ENCODE measurements at places on chromosomes 5 and 9.

DNA sequence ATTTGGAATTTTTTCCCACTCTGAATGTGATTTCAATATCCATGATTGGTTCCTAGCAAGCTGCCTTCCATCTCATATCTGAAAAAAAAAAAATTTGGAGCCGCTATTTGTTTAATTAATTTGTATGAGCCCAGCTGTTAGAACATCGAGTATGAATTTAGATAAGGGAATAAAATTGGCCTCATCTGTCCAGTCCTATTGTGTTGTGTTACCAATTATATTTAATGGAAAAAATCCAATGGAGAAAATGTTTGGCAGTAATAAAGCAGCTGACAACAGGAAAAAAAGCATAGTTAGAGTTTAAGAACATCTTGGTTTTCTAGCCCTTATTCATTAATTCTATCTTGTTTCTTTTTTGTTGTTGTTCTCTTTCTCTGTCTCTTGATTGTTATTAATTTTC, 735.6 kb upstream of the RIOK2 start:
- DNase-seq: no peak

DNA sequence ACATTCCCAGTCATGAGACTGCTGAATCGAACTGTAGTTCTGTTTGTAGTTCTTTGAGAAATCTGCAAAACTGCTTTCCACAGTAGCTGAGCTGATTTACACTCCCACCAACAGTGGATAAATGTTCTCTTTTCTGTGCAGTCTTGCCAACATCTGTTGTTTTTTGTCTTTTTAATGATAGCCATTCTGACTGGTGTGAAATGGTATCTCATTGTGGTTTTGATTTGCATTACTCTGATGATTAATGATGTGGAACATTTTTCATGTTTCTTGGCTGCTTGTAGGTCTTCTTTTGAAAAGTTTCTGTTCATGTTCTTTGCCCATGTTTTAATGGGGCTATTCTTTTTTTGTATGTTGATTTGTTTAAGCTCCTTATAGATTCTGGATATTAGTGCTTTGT, 187.3 kb upstream of the TLE4 start:
- DNase-seq: no peak

- no peak for DNase-seq
Measured at GRCh38 chr5:61267116-61267515, 64.9 kb upstream of the ZSWIM6 start.

- DNase-seq: no peak
Measured at GRCh38 chr9:24625097-24625496, 79.4 kb upstream of the IZUMO3 start.

GRCh38 chr5:9395706-9396105, 150.2 kb downstream of the SEMA5A start:
- DNase-seq: no peak

DNA sequence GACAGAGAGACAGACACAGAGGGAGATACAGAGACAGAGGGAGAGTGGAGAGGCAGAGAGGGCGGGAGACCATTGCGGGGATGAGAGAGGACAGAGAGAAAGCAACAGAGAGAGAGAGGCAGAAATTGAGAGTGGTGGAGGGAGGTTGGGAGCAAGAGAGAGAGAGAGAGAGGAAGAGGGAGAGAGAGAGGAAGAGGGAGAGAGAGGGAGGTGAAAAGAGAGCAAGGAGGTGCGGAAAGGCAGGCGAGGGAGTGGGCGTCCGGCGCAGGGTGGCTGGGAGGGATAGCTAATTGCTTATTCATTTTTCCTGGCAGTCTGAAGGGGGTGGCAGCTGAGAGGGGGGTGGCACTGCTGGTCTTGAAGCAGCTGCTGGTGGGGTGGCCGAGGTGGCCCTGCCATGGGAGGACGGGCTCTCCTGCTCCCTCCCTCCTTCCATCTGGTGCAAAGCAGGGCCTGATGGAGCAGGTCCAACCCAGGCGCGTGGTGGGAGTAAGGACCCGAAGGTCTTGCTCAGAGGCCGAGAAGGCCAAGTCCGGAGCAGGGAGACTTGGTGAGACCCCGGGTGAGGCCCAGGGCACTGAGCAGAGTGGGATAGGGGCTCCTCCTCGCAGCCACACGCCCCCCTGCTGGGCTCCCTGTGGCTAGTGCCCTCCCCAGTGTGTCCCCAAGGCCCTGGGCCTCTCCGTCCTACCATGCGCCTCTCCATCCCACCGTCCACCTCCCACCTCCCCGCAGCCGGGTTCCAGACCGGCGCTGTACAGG, 25.3 kb upstream of the RNU6ATAC start:
- peak; percentile 52 for DNase-seq

GRCh38 chr5:76074487-76075065, 8.6 kb upstream of the SV2C start:
- no peak for DNase-seq

DNA sequence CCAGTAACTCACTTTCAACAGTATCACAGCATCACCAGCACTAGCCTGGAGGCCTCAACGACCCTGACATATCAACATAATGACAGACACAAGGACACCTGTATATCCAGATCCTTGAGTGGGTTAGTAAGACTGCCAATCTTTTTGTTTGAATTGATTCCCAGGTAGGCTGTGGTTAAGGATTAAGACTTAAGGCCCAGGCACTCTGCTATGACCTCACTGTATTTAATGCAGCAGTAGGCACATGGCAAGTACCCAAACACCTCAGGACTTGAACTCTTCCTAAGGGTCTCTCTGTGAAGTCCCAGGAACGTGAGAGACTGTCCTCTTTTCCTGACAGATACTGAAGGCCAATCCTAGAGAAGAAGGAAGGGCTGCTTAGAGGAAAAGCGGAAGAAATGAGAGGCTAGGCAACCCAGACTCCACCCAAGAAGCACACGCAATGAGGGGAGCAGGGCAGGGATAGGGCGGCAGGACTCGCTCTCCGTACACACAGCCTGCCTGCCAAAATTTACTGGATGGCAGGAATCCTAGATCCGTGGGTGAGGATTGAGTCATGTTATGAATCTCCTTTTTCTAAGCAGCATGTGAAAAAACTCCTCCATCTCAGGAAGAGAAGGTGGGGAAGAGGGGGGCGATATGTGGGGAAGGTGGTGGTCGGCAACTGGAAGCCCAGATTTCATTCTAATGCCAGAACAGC, 93.4 kb downstream of the SIL1 start:
- DNase-seq: peak; percentile 88

- no peak for DNase-seq
Measured at GRCh38 chr5:142846406-142846805, 76.2 kb downstream of the ARHGAP26 start.

DNA sequence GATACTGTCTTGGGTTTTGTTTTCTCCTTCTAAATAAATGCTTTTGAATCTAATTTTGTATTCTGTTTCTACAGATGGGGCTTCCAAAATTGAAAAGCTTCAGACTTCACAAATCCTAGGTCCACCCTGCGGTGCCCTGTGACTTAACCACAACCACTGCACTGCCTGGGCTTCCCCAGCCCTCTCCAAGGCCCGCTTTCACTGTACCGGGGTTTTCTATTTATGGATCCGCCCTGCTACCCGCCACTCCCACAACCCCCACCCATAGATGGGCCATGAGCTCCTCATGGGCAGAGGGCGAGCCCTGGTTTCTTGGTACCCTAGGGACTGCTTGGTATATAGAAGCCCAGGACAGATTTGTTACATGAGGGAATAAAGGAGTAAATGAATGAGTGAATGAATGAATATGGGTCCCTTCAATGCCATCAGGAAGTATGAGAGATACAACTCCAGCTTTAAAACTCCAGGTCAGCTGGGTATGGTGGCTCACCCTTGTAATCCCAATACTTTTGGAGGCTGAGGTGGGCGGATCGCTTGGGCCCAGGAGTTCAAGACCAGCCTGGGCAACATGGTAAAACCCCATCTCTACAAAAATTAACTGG, 39.8 kb upstream of the NEK6 start:
- DNase-seq: peak; percentile 43

GRCh38 chr5:61186634-61187033, 24.4 kb upstream of the SMIM15 start:
- no peak for DNase-seq

DNA sequence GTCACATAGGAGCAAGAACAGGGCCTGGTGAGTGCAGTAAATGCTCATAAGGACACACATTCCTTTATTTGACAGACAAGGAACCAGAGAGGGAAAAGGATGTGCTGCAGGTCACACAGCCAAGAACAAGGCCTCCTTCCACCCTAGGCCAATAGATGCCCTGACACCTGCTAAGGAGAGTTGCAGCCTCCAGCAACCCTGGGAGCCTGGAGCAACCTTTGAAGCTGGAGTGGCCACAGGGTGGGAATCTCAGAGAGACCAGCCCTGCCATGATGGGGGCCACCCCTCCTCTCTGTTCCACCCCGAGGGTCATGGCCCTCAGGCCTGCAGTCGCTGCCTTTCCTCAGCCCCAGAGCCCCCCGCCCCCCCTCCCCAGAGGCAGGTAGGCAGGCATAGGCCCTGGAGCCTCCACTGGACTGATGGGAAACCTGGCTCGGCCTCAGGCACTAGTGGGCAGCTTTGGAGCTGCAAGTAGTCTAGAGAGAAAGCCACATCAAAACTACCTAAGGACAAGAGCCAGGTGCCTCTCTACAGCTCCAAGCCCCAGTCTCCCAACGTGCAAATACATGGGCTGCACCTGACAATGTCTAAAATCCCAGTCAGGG, 116.1 kb upstream of the SPOCK1 start:
- no peak for DNase-seq

- no peak for DNase-seq
Measured at GRCh38 chr9:112047538-112048066, 127.5 kb downstream of the SUSD1 start.

DNA sequence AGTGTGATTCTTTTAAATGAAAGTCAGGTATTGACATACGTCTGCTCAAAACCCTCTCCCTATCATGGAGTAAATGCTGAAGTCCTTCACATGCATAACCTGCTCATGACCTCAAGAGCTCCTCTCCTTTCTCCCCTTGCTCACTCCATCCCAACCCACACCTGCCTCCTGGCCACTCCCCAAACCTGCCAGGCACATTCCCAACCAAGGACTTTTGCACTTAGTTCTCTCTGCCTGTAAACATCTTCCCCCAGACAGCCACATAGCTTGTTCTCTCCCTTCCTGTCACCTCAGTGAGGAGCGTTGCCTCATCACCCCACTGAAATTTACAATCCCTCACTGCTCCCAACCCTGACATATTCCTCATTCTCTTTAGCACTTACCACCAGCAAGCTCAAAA, 8.7 kb downstream of the SETD9 start:
- no peak for DNase-seq

DNA sequence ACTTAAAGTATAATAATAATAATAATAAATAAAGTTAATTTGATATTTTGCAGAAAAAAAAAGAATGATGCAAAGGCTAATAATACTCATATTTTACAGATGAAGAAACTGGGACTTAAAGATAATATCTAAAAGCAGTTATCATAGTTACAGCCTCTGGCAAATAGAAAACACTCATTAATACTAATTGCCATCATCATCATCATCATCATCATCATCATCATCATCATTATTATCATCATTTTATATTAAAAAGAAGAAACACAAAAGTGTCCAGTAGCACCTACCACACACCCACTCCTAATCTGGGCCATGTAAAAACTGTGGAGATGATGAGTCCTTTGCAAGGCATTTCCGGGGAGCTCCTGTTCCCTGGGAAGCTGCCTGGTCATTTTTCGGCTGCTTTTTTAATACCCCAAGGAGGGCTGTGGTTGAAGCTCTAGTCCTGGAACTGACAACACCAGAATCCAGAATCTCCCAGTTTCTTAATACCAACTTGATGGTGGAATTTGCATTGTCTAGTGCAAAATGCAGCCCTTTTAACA, 70.8 kb downstream of the HTR4 start:
- DNase-seq: no peak
